ENCODE measurements at places on chromosomes 7 and 10. TPM values are rescaled to one million over a fixed set of nuclear protein-coding genes. Genes with fewer than 3 reads are reported as not detected.

PHKG1 gene
- polyA plus RNA-seq, result not detected

TAF3 gene
- polyA plus RNA-seq, result 15.6 TPM

GSAP gene
- 12.5 TPM for polyA plus RNA-seq

- no peak for DNase-seq
Observed at GRCh38 chr7:25557930-25558329, 329.6 kb upstream of the NPVF start.

DNA sequence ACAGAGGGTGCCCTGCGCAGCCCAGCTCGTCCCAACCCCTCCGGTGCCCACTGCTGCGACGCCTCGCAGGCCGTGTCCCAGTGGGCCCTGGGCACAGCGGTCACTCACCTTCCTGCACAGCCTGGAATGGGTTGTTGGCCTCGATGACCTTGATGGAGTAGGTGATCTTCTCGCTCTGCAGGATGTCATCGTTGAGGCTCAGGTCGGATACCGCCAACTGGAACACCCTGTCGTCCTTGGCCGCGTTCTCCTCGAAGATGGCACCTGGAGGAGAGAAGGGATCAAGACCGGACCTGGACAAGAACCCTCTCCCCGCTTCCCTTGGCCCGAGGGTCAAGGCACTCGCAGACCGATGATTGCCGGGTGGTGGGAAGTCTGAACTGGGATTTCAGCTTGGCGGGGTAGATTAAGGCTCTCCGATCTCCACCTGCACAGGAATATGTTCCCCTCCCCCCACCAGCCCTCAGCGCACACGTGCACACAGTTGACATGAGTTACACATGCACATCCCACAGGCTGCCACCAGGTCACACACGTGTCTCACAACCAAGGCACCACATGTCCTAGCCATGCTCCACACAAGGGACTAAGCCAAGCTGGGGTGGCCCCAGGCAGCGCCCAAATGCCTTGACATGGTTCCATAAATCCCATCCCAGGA is 2.6 kb downstream of the GRID1 start:
- DNase-seq, result no peak

DNA sequence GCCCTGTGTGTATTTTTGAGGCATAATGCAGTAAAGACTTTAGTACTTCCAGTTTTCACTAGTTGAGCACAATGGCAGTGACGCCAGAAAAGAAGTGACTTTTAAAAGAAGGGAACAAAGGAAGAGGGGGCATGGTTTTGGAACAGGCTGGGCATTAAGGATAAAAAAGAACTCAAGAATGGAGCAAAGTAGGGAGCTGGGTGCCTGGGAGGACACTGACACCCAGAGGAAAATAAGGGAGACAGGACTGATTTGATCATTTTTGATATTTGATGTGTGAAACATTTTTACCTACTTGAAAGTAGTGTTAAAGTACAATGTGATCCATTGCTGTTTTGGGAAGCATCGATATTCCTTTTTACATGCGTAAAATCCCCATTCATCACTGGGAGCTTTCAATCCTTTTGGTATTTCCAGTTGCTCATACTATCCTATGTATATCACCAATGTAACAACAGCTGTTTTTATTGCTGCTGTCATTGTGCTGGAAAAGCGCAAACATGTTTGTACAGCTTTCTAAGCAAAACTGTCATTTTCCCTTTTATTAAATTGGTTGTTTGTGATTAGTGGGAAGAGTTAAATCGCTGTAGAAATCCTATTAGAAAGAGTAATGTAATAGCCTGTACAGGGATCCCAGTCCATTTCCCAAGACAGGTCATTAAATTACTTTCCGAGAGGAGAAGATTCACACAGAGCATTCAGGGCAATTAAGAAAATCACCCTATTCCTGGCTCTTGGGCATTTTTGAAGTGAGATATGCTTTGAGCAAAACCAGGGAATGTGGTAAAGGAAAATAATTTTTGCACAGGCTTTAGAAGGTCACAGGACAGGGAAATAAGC is 85.2 kb downstream of the ADAM12 start:
- no peak for DNase-seq

GRCh38 chr7:69464035-69464434 is 134.2 kb upstream of the AUTS2 start:
- no peak for DNase-seq

DNA sequence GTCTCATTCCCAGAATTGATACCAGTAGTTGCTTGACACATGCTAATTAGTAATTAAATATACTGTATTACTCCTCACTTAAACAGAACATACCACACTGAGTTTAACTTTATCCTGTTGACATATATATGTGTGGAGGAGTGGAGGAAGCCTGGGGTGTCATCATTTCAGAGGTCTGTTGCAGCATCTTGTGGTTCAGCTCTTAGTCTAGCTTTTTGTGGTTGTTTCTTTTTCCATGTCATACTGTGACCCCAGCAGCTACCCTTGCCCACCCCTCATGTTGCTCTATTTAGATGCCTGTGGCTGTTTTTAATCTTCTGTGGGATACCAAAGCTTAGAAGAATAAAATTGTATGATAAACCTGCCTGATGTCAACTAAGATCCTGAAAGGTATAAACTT is 875.4 kb downstream of the LRMDA start:
- no peak for DNase-seq

DNA sequence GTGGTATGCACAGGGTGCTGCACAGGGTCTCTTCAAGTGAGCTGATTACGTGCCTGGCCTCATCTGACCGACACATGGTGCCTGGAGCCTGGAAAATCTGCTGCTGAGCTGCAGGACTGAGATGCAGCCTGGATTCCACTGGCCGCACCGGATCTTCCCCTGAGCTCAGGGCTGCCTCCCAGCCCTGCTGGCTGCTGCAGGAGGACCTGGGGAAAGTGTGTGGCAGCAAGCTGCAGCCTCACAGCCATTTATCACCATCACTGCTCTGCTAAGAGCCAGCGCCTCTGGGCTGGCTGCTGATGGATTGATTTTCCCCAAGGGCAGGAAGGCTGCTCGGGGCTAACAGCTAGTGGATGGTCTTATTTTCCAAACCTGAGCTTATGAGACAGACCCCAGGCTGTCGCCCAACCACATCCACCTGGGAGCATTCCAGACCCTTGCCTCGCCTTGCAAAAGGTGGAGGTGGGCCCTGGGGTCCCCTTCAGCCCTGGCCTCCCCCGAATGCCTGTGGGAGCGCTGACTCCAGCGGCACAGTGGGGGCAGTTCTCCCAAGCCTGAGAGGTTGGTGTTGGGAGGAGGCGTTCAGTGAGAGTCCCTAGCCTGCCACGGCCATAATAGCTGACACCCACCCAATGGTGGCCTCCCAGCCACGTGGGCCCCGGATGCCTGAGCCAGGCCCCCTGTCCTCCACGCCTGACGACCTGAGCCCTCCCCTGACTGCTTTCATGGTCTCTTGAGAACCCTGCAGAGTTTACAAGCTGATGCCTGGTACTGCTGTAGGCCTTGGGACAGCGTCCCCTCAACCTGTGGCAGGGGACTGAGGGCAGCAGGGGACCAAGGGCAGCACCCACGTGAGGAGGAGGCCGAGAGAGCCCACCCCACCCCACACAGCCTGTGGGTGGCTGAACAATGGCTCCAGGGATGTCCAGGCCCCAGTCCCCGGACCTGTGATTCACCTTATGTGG is 38.2 kb downstream of the STK32C start:
- DNase-seq, result no peak

GRCh38 chr7:129095258-129095657 is 40.3 kb upstream of the TNPO3 start:
- peak; percentile 43 for DNase-seq

- DNase-seq, result no peak
Observed at GRCh38 chr10:10914144-10914543, 103.5 kb upstream of the CELF2 start.

DNA sequence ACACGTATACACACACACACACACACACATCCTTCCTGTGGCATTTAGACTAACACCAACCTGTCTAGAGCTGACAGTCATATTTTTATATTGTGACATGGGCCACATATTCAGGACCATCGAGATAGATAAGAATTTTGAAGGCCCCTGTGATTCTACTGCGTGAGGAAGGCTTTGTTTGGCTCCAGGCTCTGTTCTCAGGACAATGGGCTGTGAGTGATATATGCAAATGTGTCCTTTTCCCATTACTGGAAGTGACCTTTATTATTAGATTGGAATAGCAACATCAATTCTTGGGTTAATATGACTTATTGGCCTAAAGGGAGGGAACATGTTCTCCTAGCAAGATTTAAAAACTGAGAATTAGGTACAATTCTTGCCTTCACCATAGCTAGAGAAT is 156.1 kb downstream of the SPAG6 start:
- DNase-seq, result no peak

DNA sequence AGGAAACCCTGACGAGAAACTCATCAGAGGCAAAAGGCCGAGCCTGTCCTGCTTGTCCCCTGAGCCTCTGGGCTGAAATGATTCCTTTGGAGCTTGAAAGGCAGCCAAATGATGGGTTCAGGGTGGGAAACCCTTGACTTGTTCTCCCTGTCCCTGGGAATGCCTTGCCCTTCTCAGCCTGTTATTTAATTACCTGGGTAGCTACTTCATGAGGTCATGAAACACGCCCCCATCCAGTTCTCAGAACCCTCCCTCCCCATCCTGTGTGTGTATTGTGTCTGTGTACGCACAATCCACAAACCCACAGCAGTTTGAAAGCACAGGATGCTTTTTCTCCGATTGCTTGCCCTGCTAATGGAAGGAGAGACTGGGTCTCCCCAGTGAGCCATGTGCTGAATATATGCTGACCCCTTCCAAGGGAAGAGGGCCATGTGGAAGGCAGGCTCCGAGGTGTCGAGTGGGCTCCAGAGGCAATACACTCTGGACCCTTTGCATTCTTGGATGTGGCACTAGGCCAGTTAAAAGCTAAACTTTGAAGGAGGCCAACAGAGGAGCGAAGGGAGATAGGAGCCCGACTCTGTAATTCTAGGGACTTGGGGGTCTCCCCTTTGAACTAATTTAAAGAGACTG is 10.6 kb downstream of the DUSP5 start:
- no peak for DNase-seq

GRCh38 chr10:131727560-131727959 is 173.2 kb upstream of the PPP2R2D start:
- DNase-seq, result no peak

DNA sequence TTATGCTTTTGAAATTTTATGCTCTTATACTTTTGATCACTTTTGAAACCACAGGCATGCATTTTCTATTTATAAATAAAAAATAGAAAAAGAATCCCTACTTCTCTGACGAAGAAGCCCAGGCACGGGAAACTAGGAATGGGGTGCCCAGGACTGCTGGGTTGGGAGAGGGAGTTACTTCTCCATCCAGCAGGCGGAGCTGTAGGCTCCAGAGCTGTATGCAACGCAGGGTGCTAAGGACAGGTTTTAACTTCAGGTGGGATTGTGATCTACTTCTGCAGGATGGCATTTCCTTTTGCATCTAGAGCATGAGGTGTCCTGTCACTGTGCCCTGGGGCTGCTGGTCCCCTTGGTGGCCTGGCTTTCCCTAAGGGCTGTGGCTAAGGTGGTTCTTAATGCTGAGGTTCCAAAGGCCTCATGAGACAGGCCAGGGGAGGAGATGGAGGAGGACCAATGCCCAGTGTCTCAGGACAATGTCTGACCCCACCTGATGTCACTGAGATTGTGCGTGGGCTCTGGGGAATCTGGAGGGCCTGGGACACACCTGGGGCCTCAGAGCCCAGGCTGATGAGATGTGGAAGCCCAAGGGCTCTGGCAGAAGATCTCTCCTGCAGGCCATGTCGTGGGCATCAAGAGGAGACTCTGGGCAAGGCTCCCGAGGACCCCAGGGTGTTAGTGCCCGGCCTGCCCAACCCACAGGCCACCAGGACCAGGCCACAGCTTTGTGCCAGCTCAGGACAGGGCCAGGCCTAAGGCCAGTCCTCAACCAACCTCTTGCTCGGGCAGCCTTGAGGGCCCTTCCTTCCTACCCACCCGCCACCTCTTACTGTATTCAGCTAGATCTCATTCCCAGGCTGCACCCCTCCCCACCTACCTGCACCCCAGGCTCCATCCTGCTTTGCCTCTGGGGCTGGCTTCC is 507 bp downstream of the CCDC201 start:
- DNase-seq, result no peak

GRCh38 chr7:86667732-86668131 is 24.0 kb downstream of the GRM3 start:
- no peak for DNase-seq

- no peak for DNase-seq
Observed at GRCh38 chr7:1733908-1734730, 64.0 kb downstream of the ELFN1 start.

- no peak for DNase-seq
Observed at GRCh38 chr7:99557940-99558305, 519 bp upstream of the ZNF655 start.

DNA sequence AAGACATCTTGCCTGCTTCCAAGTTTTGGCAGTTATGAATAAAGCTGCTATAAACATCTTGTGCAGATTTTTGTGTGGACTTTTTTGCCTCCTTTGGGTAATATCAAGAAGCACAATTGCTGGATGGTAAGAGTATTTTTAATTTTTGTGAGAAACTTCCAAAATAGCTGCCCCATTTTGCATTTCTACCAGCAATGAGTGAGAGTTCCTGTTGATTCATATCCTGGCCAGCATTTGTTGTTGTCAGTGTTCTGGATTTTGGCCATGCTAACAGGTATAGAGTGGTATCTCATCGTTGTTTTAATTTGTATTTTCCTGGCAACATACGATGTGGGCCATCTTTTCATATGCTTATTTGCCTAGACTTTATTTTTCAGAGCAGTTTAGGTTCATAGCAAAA is 53.9 kb downstream of the BTAF1 start:
- no peak for DNase-seq

All from CD4-positive, alpha-beta memory T cell (primary cell).